Sigmoid colon (tissue), 7 donors: ENCODE measurements at places on chromosomes 3 and 15.
A peak's percentile ranks its signal among the peaks of the same experiment; 100 is the strongest.

GRCh38 chr15:91776104-91776503 lies 77.4 kb upstream of the SLCO3A1 start:
- no peak overlapping the region for H3K4me3 ChIP-seq
- H3K27me3 ChIP-seq: no peaks in the 10 kb centered on the region
- no peaks in the 10 kb centered on the region for H3K4me1 ChIP-seq
- no peaks in the 10 kb centered on the region for H3K36me3 ChIP-seq
- no peak for DNase-seq

DNA sequence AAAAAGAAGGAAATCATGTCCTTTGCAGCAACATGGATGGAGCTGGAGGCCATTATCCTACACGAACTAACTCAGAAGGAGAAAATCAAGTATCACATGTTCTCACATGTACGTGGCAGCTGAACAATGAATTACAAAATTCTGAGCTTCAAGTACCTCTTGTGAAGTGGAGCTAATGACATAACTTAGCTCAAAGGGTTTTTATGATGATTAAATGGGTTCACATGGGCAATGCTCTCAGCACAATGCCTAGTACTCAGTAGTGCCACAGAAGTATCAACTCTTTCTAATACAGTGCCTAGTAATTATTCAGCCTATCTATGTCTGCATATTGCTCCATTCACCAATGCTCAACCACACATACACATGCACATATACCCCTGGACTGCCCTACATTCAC lies 407.5 kb upstream of the WNT5A start:
- no peaks in the 10 kb centered on the region for H3K27me3 ChIP-seq
- H3K36me3 ChIP-seq: no peaks in the 10 kb centered on the region
- no peak for DNase-seq
- H3K4me1 ChIP-seq: no peaks in the 10 kb centered on the region
- H3K4me3 ChIP-seq: no peak overlapping the region
- no peak overlapping the region for H3K27ac ChIP-seq

DNA sequence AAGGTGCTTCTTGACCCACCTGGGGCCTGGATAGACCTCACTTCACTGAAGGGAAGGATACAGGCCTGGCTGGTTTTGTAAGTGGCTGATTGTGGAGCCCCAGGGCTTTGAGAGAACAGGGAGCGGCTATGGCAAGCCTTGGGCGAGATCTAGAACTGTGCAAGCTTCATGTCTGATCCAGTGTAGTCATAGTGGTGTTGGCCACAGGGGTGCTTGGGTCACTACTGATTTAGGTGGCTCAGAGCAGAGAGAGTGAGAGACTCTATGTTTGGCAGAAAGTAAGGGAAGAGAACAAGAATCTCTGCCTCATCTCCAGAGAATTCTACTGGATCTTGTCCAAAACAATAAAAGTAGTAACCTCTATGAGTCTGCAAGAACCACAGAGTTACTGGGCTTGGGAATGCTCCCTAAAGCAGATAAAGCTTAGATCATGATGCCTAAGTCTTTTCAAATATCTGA lies 394.2 kb upstream of the EPHA3 start:
- H3K36me3 ChIP-seq: no peaks in the 10 kb centered on the region
- H3K27ac ChIP-seq: no peak overlapping the region
- no peak for DNase-seq
- no peaks in the 10 kb centered on the region for H3K27me3 ChIP-seq
- no peaks in the 10 kb centered on the region for H3K4me1 ChIP-seq
- no peak overlapping the region for H3K4me3 ChIP-seq

GRCh38 chr15:63501256-63502089 lies 2.9 kb upstream of the USP3 start:
- DNase-seq: peak; percentile 97
- peaks cover 41% of the 10 kb centered on the region for H3K4me1 ChIP-seq
- H3K27me3 ChIP-seq: no peaks in the 10 kb centered on the region
- no peak overlapping the region for H3K4me3 ChIP-seq

DNA sequence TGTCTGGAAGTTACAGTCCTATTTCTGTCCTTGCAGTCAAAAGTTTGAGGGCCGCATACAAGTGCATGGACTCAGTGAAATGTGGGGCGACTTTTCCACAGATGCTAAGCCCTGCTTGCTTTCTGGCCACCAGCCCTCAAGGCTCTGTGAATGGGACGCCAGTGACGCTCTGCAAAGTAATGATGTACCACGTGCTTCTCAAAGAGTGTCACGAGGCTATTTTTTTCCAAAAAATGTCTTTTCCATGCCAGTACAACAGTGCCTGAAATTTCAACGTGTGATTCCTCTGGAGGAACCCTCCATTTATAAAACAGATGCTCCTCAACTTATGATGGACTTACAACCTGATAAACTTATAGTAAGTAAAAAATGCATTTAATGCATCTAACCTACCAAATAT lies 281.8 kb upstream of the CRBN start:
- no peak for DNase-seq
- no peaks in the 10 kb centered on the region for H3K4me1 ChIP-seq
- H3K4me3 ChIP-seq: no peak overlapping the region
- no peaks in the 10 kb centered on the region for H3K36me3 ChIP-seq
- H3K27ac ChIP-seq: no peak overlapping the region

DNA sequence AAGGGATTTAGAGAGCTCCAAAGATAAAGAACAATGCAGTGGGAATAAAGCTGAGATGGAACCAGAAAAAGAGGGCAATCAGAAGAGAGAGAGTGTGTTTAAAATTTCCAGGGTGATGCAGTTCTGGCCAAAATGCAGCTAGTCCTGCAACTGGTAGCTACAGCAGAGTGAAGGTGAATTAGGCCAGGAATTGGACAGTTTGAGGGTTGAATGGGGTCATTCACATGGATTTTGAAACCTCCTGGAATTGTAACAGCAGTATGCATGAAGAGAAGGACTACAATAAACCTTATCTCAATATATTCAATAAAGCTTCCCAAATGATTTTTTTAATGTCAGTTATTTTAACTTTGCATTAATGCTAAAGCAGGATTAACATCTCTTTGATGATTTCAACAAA lies 85.2 kb downstream of the CBLB start:
- no peaks in the 10 kb centered on the region for H3K36me3 ChIP-seq
- no peaks in the 10 kb centered on the region for H3K27me3 ChIP-seq
- no peak overlapping the region for H3K27ac ChIP-seq
- no peak overlapping the region for H3K4me3 ChIP-seq

- H3K27ac ChIP-seq: no peak overlapping the region
- H3K27me3 ChIP-seq: no peaks in the 10 kb centered on the region
- no peaks in the 10 kb centered on the region for H3K36me3 ChIP-seq
- DNase-seq: no peak
- H3K4me1 ChIP-seq: no peaks in the 10 kb centered on the region
These were observed 11.7 kb downstream of the NEDD4 start for GRCh38 chr15:55981582-55982249.

DNA sequence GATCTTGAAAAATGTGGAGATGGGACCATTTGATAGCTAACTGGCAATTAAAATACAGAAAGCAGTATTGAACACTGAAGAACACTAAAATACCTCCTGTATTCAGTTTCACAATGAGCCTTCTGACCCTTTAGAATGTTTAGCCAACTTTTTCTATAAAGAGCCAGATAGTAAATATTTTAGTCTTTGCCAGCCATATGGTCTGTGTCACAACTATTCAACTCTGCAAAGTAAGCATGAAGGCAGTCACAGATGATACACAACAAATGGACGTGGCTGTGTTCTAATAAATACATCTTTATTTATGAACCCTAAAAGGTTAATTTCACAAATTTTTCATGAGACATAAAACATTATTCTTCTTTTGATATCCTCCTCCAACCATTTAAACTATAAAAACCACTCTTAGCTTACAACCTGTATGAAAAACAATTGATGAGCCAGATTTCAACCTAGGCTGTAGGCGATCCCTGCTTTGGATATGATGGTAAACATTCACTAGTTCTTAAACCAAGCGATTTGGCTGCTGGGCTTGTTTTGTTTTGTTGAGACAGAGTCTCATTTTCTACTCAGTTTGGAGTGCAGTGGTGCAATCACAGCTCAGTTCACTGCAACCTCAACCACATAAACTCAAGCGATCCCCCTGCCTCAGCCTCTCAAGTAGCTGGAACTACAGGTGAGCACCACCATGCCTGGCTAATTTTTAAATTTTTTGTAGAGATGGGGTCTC lies 13.6 kb upstream of the CSPG5 start:
- H3K4me3 ChIP-seq: no peak overlapping the region
- no peaks in the 10 kb centered on the region for H3K4me1 ChIP-seq
- H3K36me3 ChIP-seq: peaks cover 47% of the 10 kb centered on the region
- H3K27ac ChIP-seq: no peak overlapping the region
- DNase-seq: no peak

GRCh38 chr15:25736461-25736860 lies 126.7 kb downstream of the ATP10A start:
- no peaks in the 10 kb centered on the region for H3K27me3 ChIP-seq
- DNase-seq: no peak
- no peaks in the 10 kb centered on the region for H3K36me3 ChIP-seq
- peak overlapping the region; percentile 83 for H3K27ac ChIP-seq

- no peaks in the 10 kb centered on the region for H3K36me3 ChIP-seq
- DNase-seq: no peak
- peaks cover 16% of the 10 kb centered on the region for H3K4me1 ChIP-seq
- H3K27ac ChIP-seq: peak overlapping the region; percentile 13
These were observed 7.5 kb downstream of the ARHGAP31 start for GRCh38 chr3:119301662-119302061.

DNA sequence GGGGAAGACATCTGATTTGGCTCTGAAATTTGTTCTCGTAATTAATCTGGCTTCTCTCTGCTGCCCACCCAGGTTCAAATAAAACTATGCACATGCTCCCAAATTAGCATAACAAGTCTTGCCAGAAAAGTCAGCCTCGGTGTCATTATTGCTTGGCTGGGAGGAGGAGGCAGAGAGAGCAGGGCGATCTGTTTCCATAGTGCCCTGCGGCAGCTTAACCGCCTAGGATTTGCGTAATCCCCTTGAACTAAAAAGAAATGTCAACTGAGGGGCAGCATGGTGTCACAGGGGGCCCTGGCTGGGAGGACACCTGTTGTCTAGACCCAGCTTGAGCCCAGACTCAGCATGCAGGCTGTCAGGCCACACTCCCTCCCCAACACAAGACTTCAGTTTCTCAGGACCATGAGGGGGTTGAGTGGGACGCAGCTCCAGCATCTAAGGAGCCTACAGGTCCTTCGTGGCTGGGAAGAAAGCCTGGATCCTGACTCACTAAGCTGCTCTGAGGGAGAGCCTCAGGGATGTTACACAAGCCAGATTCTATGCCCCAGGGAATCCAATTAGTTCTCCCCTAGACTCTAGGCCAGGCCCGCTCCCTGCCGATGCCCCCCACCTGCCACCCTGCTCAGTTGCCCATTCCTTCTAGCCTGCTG lies 17.3 kb downstream of the MRPS11 start:
- no peaks in the 10 kb centered on the region for H3K4me1 ChIP-seq
- H3K27me3 ChIP-seq: no peaks in the 10 kb centered on the region
- no peak for DNase-seq
- H3K4me3 ChIP-seq: no peak overlapping the region
- H3K27ac ChIP-seq: no peak overlapping the region

- H3K4me1 ChIP-seq: no peaks in the 10 kb centered on the region
- no peak for DNase-seq
- no peak overlapping the region for H3K4me3 ChIP-seq
- no peak overlapping the region for H3K27ac ChIP-seq
- no peaks in the 10 kb centered on the region for H3K36me3 ChIP-seq
These were observed 12.0 kb upstream of the NRG4 start for GRCh38 chr15:76024021-76024768.

DNA sequence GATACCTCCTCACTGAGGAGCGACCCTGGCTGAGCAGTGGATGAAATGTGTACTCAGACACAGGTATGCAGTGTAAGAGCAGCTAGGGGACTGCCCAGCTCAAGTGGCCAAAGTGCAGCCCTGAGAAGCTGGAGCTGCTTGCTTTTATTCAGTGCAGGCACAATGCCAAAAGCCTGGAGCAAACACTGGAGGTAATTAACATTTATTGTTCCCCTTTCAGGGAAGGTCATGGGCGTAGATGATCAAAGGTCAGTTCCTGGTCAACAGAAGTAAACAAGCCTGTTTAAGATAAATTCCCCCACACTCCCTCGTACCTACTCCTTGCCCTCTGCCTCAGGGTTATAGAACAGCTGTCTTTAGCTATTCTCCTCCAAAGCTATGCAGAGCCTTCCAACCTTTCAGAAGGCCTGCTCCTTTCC lies 17.5 kb downstream of the PLA2G4F start:
- peak; percentile 30 for DNase-seq
- no peaks in the 10 kb centered on the region for H3K36me3 ChIP-seq
- no peak overlapping the region for H3K27ac ChIP-seq
- H3K27me3 ChIP-seq: no peaks in the 10 kb centered on the region
- no peak overlapping the region for H3K4me3 ChIP-seq

- H3K4me3 ChIP-seq: no peak overlapping the region
- no peak for DNase-seq
- no peaks in the 10 kb centered on the region for H3K27me3 ChIP-seq
These were observed 121.3 kb downstream of the MYLK start for GRCh38 chr3:123762805-123763204.

GRCh38 chr3:178845420-178846118 lies 226.0 kb downstream of the ZMAT3 start:
- H3K27ac ChIP-seq: peak overlapping the region; percentile 53
- H3K4me3 ChIP-seq: no peak overlapping the region
- DNase-seq: no peak
- H3K4me1 ChIP-seq: peaks cover 51% of the 10 kb centered on the region

GRCh38 chr15:100314809-100315400 lies 26.9 kb downstream of the ADAMTS17 start:
- no peak overlapping the region for H3K4me3 ChIP-seq
- no peak for DNase-seq
- no peak overlapping the region for H3K27ac ChIP-seq

GRCh38 chr3:66397745-66398144 lies 103.1 kb downstream of the LRIG1 start:
- H3K27me3 ChIP-seq: no peaks in the 10 kb centered on the region
- H3K36me3 ChIP-seq: peaks cover 17% of the 10 kb centered on the region
- H3K4me3 ChIP-seq: no peak overlapping the region
- peak; percentile 93 for DNase-seq
- no peaks in the 10 kb centered on the region for H3K4me1 ChIP-seq

GRCh38 chr15:65547841-65548240 lies 17.6 kb downstream of the HACD3 start:
- no peak overlapping the region for H3K27ac ChIP-seq
- DNase-seq: no peak
- no peak overlapping the region for H3K4me3 ChIP-seq

DNA sequence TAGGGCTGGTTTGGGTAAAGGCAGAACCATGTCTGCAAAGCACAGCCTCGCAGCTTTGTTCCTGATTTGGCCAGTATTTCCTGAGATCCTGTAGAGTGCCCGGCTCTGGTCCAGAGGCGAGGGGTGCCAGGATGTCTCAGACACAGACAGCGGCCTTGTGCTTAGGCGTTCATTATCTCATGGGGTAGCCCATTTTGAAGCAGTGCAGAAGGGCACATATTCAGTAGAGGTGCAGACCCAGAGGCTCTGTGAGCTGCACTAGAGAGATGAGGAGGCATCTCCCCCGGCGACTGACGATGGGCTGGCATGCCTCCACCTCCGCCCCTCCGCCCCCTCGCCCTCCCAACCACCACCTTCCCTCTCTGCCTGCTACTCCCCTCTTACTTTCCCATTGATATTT lies 170.3 kb downstream of the CHDH start:
- H3K27me3 ChIP-seq: no peaks in the 10 kb centered on the region
- no peak overlapping the region for H3K27ac ChIP-seq
- no peaks in the 10 kb centered on the region for H3K4me1 ChIP-seq
- H3K4me3 ChIP-seq: no peak overlapping the region
- H3K36me3 ChIP-seq: no peaks in the 10 kb centered on the region
- DNase-seq: no peak

GRCh38 chr15:53251996-53252395 lies 461.9 kb upstream of the ONECUT1 start:
- no peak overlapping the region for H3K4me3 ChIP-seq
- no peaks in the 10 kb centered on the region for H3K4me1 ChIP-seq
- DNase-seq: no peak
- H3K27ac ChIP-seq: no peak overlapping the region
- H3K27me3 ChIP-seq: no peaks in the 10 kb centered on the region
